ENCODE measurements at places on chromosomes 12 and 14. TPM values are rescaled to one million over a fixed set of nuclear protein-coding genes. Genes with fewer than 3 reads are reported as not detected.

- H3K27ac ChIP-seq = peak overlapping the region; percentile 58
- no peaks in the 10 kb centered on the region for H3K36me3 ChIP-seq
- no peak for DNase-seq
- H3K27me3 ChIP-seq = no peaks in the 10 kb centered on the region
- H3K4me3 ChIP-seq = peak overlapping the region; percentile 57
Observed at GRCh38 chr12:24902511-24903328, 46.2 kb downstream of the BCAT1 start.

DNA sequence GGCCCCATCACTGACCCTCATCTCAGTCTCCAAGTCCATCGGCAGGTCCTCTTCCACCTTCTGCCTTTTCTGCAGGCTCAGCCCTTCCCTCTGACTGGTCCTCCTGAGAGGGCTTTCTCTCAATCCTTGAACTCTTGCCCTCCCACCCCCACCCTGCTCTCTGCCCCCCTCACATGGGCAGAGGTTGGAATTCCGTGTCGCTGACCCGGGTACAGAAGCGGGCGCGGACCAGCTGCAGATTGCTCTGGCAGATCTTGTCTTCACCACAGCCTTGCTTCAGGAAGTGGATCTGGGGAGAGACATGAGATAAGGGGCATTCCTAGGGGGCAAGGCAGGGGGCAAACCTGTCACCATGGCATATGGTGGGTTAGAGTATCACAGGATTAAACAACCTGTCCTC, 12.4 kb downstream of the ITGA7 start:
- no peak overlapping the region for H3K27ac ChIP-seq
- peaks cover 89% of the 10 kb centered on the region for H3K36me3 ChIP-seq
- H3K4me1 ChIP-seq = no peaks in the 10 kb centered on the region
- no peak overlapping the region for H3K4me3 ChIP-seq
- no peak for DNase-seq

The ATXN3 gene
- 17.9 TPM for total RNA-seq

- H3K4me1 ChIP-seq = no peaks in the 10 kb centered on the region
- no peak overlapping the region for H3K27ac ChIP-seq
- H3K27me3 ChIP-seq = no peaks in the 10 kb centered on the region
- H3K4me3 ChIP-seq = no peak overlapping the region
Observed at GRCh38 chr12:127780881-127781280, 486.1 kb upstream of the TMEM132C start.

DNA sequence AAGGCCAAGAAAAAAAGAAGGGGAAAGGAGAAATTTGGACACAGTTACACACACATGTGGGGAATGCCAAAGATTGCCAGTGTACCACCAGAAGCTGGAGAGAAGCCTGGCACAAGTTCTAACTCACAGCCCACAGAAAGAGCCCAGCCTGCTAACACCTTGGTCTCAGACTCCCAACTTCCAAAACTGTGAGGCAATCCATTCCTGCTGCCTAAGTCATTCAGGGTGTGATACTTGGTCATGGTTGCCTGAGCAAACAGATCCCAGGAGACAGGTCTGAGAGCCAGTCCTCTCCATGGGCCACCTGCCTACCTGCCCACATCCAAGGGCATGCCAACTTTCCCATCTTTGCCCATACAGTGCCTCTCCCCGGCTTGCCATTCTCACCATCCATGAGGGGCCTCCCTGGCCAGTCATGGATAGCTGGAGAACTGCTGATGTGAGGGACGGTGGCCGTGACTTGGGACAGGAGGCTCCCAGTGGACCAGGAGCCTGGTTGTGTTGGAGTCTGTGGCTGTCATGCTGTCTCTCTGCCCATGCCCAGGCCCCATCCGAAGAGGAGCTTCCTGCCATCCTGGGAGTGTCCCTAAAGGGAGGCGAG, 198.0 kb upstream of the RTL1 start:
- no peaks in the 10 kb centered on the region for H3K27me3 ChIP-seq
- no peaks in the 10 kb centered on the region for H3K36me3 ChIP-seq
- H3K27ac ChIP-seq = no peak overlapping the region
- no peak overlapping the region for H3K4me3 ChIP-seq

All from right atrium auricular region (tissue), 2 donors.